ENCODE measurements at places on chromosomes 4 and X.

GRCh38 chrX:2781698-2782097, 29.9 kb downstream of the XG start:
- DNase-seq = no peak

DNA sequence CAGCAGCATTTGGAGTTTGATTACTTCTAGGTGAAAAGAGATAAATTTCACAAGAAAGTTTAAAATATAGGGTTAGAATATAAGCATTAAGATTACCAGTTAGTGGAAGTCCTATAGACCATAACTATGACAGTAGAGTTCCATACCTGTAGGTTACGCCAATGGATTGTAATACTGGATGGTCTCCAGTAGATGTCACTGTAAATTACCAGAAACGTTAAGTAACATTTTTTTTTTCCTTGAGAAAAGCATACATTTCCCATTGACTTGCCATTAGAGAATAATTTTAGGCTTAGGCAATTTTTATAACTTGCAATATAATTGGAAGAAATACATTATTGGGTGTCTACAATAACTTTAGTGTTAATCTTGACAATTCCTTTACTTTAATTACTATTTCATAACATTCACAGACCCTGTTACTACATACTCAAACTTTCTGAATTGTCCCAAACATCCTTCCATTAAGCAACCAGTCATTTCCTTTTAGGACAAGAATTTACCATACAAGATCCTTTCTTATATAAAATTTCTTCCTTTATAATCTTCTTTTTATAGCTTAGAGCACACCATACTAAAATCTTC, 304.1 kb upstream of the TECRL start:
- DNase-seq = no peak

DNA sequence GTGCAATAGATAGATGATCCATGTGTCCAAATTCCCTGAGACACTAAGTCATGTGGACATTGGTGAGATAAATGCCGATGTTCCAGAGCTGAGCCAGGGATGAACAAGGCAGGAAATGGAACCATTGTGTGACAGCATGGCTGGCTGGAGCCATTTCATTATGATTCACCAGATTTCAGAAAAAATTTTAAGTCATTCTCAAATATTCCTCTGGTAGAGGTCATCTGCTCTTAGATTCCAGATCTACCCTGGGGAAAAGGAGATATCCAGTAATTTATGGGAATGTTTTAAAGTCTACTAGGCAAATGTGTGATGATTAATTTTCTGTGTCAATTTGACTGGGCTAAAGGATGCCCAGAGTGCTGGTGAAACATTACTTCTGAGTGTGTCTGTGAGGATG, 287.3 kb downstream of the STK32B start:
- DNase-seq = no peak

DNA sequence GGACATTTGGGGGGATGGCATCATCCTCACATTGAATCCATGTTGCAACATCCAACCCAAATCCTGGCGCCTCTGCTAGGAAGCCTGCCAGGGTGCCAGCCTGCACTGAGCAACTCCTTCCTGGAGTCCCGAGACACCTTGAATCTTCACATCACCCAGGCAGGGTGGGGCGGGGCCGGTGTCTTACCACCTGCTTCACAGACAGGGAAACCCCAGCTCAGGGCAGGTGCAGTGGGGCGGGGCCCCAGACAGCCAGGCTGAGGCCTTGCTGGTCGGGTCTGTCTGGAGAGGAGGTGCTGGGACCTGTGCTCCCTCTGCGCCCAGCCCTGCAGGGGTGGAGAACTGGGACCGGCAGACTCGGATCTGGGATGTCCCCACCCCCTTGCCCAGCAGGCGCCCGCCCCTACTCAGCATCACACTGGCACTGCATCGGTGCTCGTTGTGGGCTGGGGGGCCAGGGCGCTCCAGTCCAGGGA, 31.5 kb upstream of the HTRA3 start:
- no peak for DNase-seq

DNA sequence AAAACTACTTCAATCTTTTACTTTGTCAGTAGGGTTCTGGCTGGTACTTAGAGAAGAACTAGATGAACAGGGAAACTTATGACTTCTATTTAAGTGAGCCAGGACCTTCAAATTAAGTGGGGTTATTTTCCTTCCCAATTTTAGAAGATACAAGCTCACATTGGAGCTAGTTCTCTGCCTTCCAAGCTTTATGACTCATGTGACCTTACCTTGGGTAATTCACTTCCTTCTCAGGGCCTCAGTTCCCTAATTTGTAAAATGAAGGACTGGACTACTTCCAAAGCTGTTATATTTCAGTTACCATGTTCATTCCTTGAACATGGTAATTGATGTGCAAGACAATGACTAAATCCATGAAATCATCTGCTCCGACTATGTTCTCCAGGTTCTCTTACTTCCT, 32.0 kb upstream of the DCX start:
- DNase-seq = no peak

DNA sequence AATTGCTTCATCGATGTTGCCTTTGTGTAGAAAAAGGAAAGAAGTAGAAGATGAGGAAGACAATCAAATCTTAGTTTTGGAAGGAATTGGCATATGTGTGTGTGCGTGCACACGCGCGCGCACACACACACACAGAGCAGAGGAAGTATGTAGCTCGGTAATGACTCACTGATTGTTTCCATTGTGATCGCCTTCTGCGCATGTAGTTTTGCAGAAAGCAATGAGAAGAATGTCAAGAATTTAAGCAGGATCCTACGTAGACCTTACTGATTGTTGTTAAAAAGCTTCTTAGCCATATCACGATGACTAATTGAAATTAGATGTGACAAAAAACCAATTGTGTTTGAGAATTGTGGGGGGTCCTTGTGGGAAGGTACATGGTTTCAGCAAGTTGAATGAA, 12.8 kb upstream of the LIMCH1 start:
- DNase-seq = no peak

Data from stimulated activated effector memory CD8-positive, alpha-beta T cell treated with anti-CD3 and anti-CD28 coated beads, Interleukin-12 subunit alpha, Interleukin-12 subunit beta, amount 100 ng/mL, for 72 hours (primary cell).